ENCODE measurements at places on chromosomes 7 and 10. TPM values are rescaled to one million over a fixed set of nuclear protein-coding genes. Genes with fewer than 3 reads are reported as not detected.

DNA sequence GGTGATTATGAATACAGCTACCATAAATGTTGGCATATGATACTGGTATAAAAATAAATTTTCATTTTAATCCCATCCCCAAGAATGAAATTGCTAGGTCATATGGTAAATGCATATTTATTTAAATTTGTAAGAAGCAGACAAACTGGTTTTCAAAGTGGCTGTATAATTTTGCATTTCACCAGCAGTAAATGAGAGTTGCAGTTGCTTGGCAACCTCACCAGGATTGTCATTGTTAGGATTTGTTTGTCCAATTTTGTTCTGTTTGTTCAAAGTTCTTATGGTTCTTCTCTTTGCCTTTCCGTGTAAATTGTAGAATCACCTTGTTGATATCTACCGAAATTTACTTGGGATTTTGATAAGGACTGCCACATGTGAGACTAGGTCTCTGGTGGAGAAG lies 237.4 kb downstream of the OTUD1 start:
- H3K4me1 ChIP-seq, result no peaks in the 10 kb centered on the region
- H3K4me3 ChIP-seq, result no peak overlapping the region
- no peak for DNase-seq
- no peak overlapping the region for H3K27ac ChIP-seq
- no peaks in the 10 kb centered on the region for H3K36me3 ChIP-seq

Gene IDE
- total RNA-seq, result 22.1 TPM

Gene TACR2
- 132 TPM for total RNA-seq

DNA sequence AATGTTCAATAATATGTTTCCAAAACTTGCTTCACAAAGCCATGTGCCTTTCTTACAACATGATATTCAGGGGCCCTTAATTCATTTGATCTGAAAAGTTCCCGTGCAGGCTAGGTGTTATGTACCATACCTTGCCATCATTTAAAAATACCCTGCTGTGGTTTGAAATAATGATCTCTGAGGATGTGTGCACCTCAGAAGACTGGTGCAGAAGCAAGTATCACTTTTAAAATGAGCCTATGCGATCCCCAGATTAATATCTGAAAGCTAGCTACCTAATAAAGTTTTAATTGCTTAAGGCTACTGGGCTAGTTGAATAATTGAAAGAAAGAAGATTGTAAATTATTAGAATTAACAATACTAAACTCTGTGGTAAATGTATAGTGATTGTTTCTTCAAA lies 262.4 kb downstream of the CDK14 start:
- H3K27me3 ChIP-seq, result no peaks in the 10 kb centered on the region
- no peaks in the 10 kb centered on the region for H3K36me3 ChIP-seq
- H3K4me3 ChIP-seq, result no peak overlapping the region
- no peak for DNase-seq
- no peak overlapping the region for H3K27ac ChIP-seq
- H3K4me1 ChIP-seq, result no peaks in the 10 kb centered on the region

- H3K4me1 ChIP-seq, result no peaks in the 10 kb centered on the region
- DNase-seq, result no peak
- H3K27me3 ChIP-seq, result no peaks in the 10 kb centered on the region
- H3K27ac ChIP-seq, result no peak overlapping the region
Observed at GRCh38 chr10:803041-803741, 113.7 kb upstream of the DIP2C start.
